ENCODE measurements at places on chromosomes 7 and 10.

- DNase-seq: no peak
These were observed 166.0 kb upstream of the GPR26 start for GRCh38 chr10:123500110-123500509.

DNA sequence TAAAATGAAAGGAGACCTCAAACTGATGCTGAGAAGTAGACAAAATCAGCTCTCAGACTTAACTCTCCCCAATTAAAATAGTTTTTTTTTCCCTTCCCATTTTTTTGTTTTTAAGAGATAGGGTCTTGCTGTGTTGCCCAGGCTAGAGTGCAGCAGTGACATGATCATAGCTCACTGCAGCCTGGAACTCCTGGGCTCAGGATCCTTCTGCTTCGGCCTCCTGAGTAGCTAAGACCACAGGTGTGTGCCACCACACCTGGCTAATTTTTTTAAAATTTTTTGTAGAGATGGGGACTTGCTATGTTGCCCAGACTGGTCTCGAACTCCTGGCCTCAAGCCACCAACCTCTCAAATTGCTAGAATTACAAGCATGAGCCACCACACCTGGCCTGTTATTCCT lies 61.1 kb downstream of the NHLRC2 start:
- no peak for DNase-seq

GRCh38 chr10:26291721-26292480 lies 75.3 kb downstream of the GAD2 start:
- DNase-seq: no peak

DNA sequence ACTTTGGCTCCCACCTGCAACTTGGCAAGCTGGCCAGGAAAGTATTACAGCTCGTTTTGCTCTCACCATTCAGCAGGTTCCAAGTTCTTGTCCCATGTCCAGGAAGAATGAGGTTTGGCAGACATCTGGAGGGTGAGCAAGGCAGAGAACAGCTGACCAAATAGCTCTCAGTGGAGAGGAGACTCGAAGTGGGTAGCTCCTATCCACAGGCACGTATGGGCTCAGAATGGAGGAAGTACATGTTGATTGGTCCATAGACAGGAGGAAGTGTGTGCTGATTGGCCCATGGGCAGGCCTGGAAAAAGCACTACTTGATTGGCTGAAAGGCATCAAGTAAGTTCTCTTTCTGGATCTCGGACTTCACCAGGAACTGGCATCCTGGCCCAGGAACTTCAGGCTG lies 3.0 kb upstream of the NCAPG2 start:
- DNase-seq: no peak

DNA sequence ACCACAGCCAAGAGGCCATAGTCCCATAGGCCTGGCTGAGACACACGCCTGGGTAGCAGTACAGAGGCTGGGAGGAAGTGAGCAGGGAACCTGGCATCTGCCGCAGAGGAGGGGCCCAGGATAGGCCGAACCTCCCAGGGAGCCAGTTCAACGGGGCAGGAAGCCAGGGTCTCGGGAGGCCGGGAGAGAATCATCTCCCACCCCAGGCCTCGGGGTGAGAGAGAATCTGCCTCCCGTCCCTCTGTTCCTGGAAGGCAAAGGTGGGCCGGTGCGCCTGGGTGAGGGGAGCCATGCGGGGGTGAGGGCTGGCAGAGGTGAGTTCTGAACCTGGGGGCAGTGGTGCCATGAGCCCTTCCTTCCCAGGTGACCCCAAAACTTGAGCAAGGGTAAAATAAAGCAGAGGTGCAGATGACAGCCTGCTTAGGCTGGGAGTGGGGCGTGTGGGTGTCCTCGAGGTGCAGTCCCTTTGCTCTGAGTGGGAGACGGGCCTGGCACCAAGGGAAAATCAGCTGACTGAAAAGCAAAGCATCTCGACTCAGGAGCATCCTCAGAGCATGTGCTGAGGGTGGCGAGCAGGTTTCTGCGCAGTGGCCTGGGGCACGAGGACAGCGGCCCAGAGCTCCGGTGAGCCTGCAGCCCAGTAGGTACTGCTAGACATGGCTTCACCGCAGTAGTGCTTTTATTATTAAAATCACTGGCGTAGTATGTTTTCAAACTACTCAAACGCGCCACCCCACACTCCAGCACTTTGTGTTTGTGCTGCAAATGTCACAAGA lies 15.5 kb downstream of the AGAP3 start:
- DNase-seq: no peak

GRCh38 chr10:69492746-69493462 lies 41.6 kb downstream of the TSPAN15 start:
- no peak for DNase-seq

DNA sequence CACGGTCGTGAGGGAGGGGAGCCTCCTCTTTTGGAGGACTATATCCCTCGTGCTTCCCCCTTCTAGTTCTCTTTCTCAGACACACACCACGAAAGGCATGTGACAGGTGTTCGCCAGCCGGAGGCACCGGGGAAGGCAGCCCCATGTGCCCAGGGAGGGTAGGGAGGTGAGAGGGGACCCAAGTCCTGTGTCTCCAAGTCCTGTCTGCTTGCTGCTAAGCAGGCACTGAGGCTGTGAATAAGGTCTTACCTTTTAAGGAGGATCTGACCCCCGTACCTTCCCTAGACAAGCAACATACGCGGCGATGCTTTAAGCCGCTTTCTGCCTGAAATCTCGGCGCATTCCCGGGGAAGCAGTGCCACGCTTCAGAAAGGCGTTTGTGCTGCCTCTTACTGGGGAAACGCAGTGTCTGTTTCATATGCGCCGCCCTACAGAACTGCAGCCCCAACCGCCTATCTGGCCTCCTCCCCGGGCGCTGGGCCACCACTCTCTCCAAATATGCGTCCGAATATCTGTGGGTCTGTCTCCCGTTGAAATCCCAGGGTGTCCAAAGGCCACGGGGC lies 770 bp downstream of the PLXNA4 start:
- peak; percentile 54 for DNase-seq

DNA sequence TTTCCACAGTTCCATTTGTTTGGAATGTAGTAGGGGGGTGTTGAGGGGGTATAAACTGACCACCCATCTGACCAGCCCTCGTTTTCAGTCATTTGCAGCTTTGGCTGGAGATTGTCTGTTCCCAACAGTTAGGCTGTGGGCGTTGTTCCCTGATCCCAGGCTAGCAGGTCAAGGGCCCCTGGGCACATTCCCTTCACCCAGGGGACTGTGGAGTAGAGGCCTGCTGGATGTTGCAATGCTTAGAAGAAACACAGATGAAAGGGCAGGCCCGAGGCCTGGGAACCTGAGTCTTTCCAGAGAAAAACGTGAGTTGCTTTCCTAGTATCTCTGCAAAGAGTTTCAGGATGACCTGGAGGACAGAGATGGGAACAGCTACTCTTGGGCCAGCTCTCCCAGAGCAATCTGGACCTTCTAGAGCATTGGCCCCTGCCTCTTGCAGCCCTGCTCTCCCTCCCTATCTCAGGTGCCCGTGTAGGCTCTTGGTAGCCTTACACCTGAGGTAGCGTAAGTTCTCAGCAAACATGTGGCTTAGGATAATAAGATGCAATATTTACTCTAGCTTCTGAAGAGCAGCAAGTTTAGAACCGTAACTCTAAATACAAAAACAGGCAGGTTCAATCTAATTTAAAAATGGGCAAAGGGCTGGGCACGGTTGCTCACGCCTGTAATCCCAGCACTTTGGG lies 99.4 kb upstream of the EFCAB10 start:
- DNase-seq: peak; percentile 92

DNA sequence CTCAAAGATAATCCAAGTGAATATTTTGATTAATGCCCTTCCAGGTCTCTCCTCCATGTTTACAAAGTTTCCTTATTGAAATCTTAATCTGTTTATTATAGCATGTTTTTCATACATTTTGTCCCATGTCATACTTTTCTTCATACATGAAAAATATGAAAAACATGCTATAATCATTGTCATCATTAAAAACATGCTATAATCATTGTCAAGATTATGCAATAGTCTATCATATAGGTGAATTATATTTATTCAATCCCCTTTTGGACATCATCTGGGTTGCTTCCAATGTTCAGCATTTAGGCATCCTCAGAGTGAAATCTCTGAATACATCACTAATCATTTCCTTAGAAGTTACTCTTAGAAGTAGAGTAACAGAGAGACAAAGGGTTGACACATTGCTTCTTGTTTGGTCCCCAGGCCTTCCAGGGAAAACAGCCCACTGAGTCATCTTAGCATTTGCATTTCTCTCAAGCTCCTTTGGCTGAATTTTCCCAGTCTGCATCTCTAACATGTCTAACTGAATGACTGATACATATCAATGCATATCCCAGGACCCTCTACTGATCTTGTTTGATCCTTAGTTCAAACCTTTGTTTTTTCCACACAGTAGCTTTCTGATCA lies 87.0 kb downstream of the SGMS1 start:
- DNase-seq: no peak

DNA sequence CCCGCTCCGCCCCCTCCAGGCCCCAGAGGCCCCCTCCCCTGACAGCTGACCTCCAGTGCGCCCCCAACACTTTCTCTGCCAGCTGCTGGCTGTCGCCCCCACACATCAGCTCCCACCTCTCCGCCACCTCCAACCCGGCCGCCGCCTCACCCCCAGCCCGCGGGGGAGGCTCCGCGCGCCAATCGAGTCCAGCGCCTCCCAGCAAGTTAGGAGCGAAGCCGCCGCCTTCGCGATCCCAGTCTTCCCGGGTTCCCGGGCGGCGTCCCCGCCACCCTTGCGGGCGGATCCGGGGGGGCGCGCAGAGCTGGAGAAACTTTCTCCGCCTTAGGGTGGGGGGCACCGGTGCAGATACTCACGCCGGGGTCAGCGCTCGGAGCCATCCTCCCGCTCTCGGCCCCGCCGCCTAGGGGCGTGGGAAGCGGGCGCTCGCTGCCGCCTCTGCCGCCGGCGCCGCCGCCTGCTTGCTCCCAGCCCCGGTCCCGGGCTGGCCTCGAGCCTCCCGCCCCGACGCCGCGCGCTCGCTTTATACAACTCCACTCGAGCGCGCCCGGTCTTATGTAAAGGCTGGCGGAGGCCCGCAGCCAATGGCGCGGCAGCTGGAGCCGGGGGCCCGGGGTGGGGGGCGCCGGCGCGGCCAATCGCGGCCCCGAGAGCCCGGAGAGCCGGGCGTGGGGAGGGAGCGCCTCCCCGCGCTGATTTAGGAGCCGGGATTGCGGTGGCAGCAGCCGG lies at the start of gene CRTAC1:
Gene CRTAC1 (minus strand): TSS at position 529 of the 729 bp plus-strand sequence. CDS start 149 bp downstream, at position 380.
- peak; percentile 84 for DNase-seq

DNA sequence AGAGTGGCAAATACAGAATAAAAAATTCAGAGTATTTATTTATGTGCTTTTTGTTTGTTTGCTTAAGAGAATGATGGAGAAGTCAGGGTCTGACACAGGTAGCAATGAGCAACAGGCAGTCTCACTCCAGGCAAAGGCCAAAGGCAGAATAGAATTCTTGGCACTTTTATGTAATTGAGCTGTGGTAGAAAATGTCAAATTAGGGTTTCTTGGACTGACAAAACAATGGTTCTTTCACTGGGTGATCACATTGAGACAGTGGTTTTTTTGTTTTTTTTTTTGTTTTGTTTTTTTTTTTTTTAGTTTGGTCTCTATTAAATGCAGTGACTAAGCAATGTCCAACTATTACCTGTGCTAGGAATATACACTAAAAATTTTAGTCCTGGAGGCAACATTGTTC lies 27.4 kb downstream of the POM121L12 start:
- no peak for DNase-seq

DNA sequence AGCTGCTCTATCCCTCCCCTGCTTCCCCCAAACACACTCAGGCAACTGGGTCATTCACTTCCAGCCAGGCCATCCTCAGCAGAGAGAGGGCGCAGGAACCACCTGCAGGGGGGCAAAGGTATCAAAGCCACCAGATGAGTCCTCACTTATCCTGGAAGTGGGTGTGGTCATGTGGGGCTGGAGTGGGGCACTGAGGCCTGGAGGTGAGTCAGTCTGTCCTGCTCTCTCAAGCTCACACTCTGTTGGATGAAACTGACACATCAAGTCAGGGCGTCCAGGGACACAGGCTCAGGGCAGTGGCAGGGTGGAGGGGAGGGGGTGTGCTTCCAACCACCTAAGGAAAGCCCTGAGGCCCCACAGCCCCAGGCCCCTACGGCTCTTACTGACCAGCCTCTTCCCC lies 8.0 kb upstream of the ELFN1 start:
- no peak for DNase-seq

GRCh38 chr10:72234560-72235095 lies 18.6 kb upstream of the ASCC1 start:
- no peak for DNase-seq

GRCh38 chr7:24978843-24979469 lies 1.0 kb downstream of the OSBPL3 start:
- peak; percentile 54 for DNase-seq

DNA sequence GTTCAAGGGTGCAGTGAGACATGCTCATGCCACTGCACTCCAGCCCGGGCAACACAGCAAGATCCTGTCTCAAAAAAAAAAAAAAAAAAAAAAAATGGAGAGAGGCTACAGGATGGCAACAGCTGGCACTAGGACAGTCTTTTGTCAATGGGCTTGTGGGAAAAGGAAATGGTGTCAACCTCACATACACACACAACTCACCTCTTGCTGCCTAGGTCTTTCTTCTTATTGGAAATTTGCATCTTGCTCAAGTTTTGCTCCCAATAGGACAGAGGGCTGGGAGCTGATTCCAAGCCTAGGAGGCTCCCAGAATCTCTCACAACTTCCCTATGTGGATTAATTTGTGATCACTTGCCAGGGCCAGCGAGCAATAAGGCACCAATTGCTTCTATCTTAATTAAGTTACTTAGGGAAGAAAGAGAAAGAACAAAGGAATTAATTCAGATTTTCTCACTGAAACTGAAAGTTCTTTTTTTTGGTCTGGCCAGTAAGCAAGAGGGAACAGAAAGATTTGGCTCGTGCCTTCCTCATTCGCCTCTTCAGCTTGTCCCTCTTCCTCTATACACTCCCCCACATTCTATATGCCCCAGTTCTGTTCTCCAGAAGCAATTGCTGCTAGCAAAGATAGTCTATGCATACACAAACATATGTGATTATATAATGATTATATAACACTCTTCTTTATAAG lies 33.8 kb downstream of the MAP3K8 start:
- DNase-seq: no peak

GRCh38 chr10:113616244-113617074 lies 47.4 kb downstream of the NRAP start:
- DNase-seq: peak; percentile 32

- no peak for DNase-seq
These were observed 70.3 kb downstream of the MYL10 start for GRCh38 chr7:101558742-101559325.

DNA sequence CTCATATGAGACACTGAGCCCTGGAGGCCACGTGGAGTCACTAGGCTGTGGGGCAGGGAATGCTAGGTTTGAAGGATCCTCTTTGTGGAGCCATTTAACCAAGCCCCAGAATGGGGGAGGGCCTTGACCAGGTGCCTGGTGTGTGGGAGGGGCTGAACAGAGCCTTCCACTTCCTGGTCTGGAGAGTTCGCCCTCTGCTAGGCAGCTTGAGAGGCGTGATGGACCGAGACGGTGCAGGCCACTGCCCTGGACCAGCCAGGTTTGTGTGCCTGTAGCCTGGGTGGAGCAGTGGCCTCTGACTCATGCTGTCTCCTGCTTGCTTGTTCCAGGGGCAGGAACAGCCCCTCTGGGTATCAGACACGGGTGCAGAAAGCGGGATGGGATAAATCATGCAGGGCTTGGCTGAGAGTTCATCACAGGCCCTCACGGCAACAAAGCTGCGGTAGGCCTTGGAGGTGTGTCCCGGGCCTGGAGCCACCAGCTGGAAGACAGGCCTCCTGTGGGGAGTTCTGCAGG lies 27.4 kb downstream of the ADAMTS14 start:
- DNase-seq: peak; percentile 71

GRCh38 chr10:11170993-11171851 lies 153.6 kb downstream of the CELF2 start:
- DNase-seq: no peak

Measured in ELF-1 (cell line).